AG09319 (cell line): ENCODE measurements at places on chromosomes 2 and 18.
A peak's percentile ranks its signal among the peaks of the same experiment; 100 is the strongest.

DNA sequence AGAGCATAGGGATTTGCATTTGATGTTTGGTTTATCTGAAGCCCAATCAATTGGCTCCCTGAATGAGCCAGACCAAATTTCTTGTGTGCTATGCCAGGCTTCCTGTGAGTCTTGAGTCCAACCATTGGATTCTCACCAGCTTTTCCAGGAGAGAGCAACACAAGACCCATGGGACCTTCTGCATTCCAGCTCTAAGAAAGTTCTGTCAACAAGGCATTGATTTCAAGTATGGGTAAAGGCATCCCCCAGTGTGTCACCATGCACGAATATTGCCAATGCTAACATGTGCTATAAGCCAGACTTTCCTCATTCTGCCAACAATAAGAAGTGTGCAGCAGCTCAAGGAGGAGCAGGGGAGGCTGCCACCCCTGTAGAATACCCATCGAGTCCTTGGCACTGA is 266.6 kb downstream of the ETAA1 start:
- DNase-seq = no peak

- DNase-seq = no peak
These were observed 1.1 kb downstream of the CHN1 start for GRCh38 chr2:175003875-175004729.

DNA sequence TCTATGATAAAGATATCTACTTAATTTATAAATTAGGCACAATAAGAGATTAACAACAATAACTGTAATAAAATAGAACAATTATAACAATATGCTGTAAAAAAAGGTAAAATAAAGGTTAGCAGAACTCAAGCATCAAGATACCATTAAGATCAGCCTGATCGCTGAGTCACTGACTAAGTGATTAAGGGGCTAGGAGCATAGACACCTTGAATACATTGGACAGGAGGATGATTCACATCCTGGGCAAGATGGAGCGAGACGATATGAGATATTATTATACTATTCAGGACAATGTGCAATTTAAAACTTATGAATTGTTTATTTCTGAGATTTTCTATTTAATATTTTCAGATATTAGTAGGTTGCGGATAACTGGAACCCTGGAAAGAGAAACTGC is 1277.8 kb upstream of the ZEB2 start:
- no peak for DNase-seq

GRCh38 chr2:20231598-20232026 is 6.7 kb upstream of the SDC1 start:
- no peak for DNase-seq

DNA sequence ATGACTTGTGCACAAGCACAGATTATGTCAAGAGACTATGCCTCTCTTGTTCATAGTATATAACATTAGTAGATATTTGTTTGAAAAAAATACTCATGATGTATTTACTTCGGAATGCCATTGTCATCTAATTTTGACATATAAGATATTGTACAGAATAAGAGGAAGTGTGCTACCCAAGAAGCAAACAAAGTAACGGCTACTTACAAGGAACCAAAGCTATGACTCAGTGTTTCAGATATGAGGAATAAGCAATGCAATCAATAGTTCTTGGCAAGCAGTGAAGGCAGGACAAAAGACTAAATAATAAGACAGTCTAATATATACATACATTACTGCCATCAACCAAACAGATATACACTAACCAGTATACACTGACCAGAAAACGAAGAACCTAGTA is 256.3 kb downstream of the CCDC178 start:
- DNase-seq = no peak

DNA sequence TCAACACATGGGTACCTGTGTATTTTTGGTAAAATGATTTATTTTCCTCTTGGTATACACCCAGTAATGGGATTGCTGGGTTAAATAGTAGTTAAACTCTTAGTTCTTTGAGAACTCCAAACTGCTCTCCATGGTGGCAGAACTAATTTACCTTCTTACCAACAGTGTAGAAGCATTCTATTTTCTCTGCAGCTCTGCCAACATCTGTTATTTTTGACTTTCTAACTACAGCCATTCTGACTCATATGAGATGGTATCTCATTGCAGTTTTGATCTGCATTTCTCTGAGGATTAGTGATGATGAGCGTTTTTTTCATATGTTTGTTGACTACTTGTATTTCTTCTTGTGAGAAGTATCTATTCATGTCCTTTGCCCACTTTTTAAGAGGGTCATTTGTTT is 180.6 kb downstream of the FSIP2 start:
- no peak for DNase-seq

DNA sequence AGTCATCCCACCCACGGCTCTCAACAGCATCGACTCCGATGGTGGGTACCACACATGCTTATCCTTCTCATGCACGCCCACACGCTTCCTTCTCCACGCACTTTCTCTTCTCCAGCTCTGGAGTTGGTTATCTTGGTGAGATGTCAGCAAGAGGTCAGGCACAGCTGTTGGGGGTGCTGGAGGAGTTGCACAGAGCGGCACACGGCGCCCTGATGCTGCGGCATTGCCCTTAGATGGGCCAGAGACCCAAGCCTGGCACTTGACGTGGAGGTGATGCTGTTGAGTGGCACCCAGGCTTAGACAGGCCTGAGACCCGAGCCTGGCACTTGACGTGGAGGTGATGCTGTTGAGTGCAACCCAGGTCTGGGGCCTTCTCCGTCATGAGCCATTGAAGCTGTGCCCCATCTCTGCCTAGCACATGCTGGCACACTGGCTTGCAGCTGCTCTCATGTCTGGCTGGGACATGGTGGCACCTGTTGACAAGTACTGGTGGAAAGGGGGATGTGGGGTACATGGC is 83.2 kb downstream of the DGKD start:
- DNase-seq = no peak

DNA sequence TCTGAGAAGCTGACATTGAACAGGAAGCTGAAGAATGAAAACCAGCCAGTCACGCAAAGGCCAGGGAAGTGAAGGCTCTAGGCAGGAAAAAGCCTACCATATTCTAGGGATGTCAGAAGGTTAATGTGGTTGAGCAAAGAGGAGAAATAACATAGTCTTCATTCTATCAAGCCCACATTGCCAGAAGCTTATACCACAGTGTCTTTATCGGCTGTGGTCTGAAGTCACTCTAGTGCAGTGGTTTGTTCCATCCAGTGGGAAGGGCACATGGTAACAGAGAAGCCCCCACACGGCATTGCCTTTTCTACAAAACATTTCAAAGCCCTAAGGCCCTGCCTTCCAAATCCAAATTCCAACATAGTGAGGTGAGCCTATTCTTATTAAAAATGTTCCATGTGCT is 311.3 kb downstream of the TNS1 start:
- no peak for DNase-seq

GRCh38 chr2:2182551-2183071 is 148.5 kb downstream of the MYT1L start:
- DNase-seq = no peak

- DNase-seq = no peak
These were observed 93.4 kb downstream of the PPP1R1C start for GRCh38 chr2:182078988-182079602.

DNA sequence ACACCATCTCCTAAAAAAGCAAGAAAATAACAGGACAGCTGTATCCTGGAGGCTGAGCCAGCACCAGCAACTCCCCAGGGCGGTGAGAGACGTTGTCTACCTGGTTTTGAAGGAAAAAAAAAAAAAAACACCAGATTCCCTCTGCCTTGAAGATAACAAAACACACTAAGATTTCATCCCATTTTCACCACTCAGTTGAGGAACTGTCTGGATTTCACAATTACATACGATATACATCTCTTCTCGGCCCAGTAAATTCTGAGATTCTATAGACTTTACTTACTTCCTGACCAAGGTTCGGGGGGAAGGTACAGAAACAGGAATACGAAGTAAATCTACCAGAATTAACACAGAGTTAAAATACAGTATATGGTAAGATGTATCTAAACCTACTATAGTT is 8.5 kb downstream of the ZNF516 start:
- DNase-seq = no peak

GRCh38 chr2:28209261-28209691 is 183.4 kb upstream of the FOSL2 start:
- DNase-seq = no peak

- no peak for DNase-seq
These were observed 698 bp upstream of the TMEM237 start for GRCh38 chr2:201644001-201644400.

GRCh38 chr2:181915102-181915501 is 23.6 kb downstream of the ITPRID2 start:
- no peak for DNase-seq

- DNase-seq = peak; percentile 76
These were observed 4.5 kb upstream of the OSR1 start for GRCh38 chr2:19362755-19363473.

GRCh38 chr2:54535599-54536195 is 79.6 kb downstream of the SPTBN1 start:
- DNase-seq = no peak

- DNase-seq = no peak
These were observed 1030.2 kb downstream of the TMEM182 start for GRCh38 chr2:103792042-103792441.

- DNase-seq = no peak
These were observed 2.9 kb downstream of the LRATD1 start for GRCh38 chr2:14635391-14635871.

DNA sequence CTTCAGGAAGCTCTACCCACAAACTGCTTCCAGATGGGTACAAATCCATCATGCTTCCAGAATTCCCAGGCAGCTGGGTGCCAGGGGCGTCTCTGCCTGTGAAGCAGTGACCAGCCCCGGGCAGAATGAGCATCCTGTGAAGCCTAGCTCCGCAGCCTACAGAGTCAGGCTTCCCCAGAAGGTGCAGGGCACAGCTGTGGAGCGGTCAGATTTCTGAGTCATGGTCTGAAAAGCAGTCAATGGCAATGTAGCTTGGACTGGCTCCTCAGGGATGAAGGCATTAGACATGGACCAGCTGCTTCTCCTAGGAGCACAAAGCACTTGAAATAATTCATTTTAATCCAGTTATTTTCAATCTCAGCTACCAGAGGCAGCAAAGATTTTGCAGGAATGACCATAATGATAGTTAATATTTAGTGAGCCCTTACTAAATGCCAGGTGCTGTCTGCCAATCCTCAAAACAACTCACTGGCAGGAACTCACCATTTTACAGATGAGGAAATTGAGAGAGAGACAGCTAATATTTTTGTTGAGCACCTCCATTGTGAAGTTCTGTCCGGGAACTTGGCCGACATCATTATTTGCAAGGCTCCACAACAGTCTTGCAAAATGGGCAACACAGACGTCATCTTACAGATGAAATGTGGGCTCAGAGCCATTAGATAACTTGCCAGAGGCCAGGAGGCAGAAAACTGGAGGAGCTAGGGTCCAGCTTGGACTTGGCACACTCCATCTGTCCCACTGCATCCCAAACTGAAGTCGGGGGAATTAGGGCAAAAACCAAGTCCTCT is 31.7 kb downstream of the ACMSD start:
- no peak for DNase-seq

DNA sequence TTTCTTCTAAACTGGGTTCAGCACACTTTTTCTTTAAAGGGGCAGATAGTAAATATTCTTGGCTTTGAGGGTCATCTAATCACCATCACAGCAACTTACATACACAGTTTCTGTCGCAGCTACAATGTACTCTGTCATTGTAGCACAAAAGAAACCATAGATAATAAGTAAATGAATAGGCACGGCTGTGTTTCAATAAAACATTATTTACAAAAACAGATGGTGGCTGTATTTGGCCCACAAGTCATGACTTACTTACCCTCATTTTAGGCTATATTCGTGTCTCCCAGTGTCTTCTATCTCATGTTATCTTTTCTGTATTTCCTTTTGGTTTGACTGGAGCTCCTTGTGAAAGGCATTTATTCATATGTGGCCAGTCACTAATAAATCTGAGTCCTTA is 168.3 kb downstream of the MAP2 start:
- no peak for DNase-seq

GRCh38 chr18:76712511-76713140 is 109.7 kb upstream of the ZNF236 start:
- DNase-seq = no peak

DNA sequence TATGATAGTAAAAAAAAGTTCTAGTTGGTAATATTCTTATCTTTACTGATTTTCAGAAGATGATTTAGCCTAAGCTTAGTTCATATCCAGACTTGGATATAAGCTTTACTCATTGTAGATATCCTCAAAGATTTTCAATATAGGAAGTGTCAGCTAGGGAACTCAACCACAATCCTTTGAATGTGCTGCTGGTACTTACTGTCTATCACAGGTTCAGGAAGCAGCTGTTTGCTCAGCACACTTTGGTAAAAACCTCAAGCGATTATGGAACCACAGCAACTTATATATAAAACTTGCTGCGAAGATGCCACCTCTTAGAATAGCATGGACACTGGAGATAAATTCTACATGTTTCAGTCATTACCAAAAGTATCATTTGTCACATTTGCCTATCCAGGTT is 60.1 kb upstream of the TNFRSF11A start:
- DNase-seq = no peak

DNA sequence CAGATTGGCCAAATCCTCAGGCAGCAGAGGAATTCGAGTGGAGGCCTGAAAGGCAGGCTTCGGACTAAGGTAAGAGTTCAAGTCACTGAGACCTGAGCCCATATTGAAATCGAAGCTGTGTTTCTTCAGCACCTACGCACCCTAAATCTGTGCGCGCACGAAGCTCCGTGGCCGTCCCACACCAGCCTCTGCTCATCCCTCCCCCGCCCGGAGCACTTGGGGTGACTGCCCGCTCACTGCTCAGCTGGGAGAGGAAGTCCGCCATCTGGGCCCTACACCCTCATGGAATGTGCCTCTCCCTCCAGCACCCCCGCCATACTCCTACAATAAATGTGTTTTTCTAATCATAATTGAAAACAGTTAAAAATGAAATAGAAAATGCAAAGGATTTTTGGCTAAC is 734.5 kb downstream of the GALR1 start:
- no peak for DNase-seq

DNA sequence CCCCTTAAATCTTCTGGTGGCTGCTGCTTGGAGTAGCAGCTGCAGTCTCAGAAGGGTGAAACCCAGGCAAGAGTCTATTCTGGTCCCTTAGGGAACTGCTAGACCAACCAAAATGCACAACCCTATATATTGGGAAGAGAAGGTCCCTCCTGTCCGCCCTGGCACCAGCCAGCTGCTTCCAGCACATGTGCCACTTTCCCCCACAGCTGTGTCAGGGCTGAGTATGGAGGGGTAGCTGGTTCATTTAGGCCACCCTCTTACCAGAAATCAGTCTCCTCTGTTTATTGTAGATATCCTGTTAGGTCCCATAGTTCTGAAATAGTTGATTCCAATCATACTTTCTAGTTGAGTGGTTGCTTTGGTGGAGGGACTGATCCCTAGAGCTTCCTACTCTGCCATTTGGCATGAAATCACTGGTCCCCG is 68.9 kb downstream of the BIRC6 start:
- peak; percentile 12 for DNase-seq

- DNase-seq = no peak
These were observed 207.0 kb downstream of the CYP26B1 start for GRCh38 chr2:71940695-71941094.

DNA sequence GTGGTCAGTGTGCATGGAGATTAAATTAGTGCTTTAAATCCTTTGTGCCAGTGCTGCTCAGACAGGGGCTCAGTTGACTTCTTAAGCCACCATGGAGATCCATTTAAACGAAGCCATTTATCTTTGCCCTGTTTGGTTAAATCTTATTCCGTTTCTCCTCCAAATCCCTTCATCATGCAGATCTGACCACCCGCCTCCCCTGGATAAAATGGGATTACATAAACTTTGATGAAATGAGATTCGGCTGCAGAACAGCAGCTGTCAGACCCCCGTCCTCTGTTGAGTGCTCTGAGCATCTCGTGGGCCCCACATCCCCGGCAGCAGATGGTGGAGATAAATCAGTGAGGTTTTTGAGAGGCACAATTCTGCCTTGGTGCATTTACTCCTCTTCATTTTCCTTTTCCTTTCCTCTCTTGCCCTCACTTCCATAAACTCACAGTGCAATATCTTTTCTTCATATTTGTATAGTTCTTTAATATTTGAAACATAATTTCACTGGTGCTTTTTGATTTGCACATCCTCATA is 84.4 kb upstream of the TWIST2 start:
- DNase-seq = no peak
